CD8-positive, alpha-beta memory T cell (primary cell): ENCODE measurements at places on chromosomes 5 and 9.

- peak; percentile 44 for DNase-seq
- H3K27me3 ChIP-seq: no peaks in the 10 kb centered on the region
- no peaks in the 10 kb centered on the region for H3K36me3 ChIP-seq
- no peak overlapping the region for H3K4me3 ChIP-seq
Observed at GRCh38 chr9:135864447-135865049, 42.8 kb downstream of the CAMSAP1 start.

DNA sequence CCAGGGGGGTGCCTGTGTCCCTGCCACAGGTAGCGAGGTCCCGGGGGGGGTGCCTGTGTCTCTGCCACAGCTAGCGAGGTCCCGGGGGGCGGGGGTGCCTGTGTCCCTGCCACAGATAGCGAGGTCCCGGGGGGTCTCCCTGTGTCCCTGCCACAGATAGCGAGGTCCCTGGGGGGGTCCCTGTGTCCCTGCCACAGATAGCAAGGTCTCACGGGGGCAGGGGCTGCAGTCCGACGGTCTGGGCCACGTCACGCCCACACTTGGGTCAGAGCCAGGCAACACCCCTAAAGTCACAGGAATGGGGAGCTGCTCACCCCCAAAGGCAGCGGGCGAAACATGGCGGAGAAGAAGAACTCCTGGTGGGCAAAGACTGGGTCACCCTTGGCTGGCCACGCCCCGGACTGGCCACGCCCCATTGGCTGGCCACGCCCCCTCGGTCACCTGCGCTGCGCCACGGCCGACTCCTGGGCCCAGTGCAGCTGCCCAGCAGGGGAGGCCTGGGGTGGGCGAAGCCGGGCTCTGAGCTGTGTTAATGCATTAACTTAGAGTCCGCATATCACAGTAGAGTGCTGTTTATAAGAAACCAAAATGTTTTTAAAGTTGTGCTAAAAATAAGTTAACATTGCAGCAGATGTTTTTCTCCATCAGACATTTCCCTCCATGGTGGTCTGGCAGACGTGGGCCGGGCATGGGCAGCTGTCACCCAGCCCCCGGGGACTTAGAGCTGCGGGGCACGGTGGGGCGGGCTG is 7.0 kb downstream of the NOXA1 start:
- H3K27me3 ChIP-seq: no peaks in the 10 kb centered on the region
- DNase-seq: no peak
- H3K4me3 ChIP-seq: no peak overlapping the region
- peak overlapping the region; percentile 54 for H3K27ac ChIP-seq
- H3K4me1 ChIP-seq: no peaks in the 10 kb centered on the region

DNA sequence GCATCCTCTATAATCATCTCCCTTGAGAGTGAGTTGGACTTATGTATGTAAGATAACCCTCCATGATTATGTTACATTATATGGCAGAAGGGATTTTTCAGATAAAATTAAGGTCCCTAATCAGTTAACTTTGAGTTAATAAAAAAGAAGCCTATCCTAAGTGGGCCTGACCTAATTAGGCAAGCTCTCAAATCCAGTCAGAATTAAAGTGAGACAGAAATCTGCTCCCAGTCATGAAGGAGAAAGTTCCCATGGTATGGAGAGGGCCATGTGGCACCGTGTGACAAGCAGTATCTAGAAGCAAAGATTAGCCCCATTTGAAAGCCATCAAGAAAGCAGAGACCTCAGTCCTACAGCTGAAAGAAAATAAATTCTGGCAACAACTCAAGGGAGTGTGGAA is 202.4 kb downstream of the PRELID2 start:
- no peaks in the 10 kb centered on the region for H3K4me1 ChIP-seq
- H3K4me3 ChIP-seq: no peak overlapping the region
- H3K27me3 ChIP-seq: no peaks in the 10 kb centered on the region

- no peak for DNase-seq
- peaks cover 28% of the 10 kb centered on the region for H3K4me1 ChIP-seq
- H3K27me3 ChIP-seq: no peaks in the 10 kb centered on the region
Observed at GRCh38 chr5:77156379-77156778, 54.1 kb upstream of the PDE8B start.

GRCh38 chr9:92094655-92095054 is 20.6 kb downstream of the SPTLC1 start:
- DNase-seq: no peak
- no peak overlapping the region for H3K4me3 ChIP-seq
- peaks cover 4% of the 10 kb centered on the region for H3K36me3 ChIP-seq

DNA sequence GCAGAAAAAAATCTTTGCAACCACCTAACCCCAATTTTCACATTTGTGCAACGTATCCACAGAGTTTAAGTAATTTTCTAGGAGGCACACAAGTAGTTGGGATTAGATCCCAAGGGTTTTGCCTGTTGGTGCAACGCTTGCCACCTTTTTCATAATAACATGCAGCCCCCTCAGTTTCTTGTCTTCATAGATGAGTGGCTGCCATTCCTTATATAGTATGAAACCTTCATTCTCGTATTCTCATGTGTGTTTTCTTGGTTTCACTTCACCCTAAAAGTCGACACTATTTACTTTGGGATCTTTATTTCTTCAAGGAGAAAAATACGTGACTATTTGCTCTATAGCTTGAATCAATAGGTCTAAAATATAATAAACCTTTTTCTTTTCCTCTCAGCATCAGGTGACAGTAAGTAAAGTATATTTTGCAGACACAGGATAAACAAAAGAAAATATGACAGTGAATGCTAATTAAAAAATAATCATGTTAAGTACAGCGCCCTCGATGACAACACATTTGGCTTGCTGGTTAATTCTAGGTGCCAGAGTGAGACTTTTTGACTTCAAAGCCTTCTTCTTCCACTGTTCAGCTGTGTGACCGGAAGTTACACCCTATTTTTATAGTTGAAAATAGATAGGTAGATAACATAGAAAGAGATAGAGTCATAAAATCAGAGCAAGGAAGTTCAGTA is 342.8 kb upstream of the CCNG1 start:
- H3K36me3 ChIP-seq: no peaks in the 10 kb centered on the region
- H3K4me1 ChIP-seq: no peaks in the 10 kb centered on the region
- no peak for DNase-seq
- no peak overlapping the region for H3K27ac ChIP-seq

DNA sequence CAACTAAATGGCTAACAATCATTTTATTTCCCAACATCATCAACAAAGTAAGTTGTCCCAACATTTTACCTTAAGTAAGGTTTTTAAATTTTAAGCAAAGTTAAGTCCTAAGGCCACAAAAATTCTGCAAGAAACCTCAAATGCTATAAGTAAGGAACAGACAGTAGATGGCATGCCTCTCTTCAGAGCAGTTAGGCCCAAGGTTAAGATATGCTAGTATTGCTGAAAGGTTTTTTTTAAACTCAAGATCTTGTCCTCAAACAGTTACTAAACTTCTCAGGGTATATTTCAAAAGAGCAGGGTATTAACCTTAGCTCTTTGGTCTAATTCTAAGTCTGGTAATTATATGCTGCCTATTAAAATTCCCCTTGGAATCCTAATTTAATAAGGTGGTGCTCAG is 35.1 kb downstream of the PJA2 start:
- no peak overlapping the region for H3K27ac ChIP-seq
- H3K36me3 ChIP-seq: peaks cover 11% of the 10 kb centered on the region
- H3K27me3 ChIP-seq: no peaks in the 10 kb centered on the region

DNA sequence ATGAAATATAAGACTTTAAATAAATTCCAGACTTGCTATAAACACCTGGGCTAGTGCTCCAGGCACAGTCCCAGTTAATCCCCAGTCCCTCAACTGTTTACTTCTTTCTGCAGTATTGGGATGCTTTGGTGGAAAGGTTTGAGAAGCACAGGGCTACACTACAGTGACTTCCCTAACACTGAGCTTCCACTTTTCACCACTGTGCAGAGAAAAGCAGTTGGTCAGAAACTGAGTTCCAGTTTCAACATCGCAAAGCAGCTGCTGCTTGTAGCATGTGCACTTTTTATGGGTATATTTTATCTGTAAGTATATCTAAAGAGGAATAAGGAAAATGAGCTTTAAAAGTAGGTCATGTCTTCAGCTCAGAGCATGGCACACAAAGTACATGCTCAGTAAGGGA is 339.7 kb downstream of the NTRK2 start:
- no peak overlapping the region for H3K4me3 ChIP-seq
- no peaks in the 10 kb centered on the region for H3K36me3 ChIP-seq
- no peaks in the 10 kb centered on the region for H3K4me1 ChIP-seq
- H3K27ac ChIP-seq: no peak overlapping the region
- H3K27me3 ChIP-seq: no peaks in the 10 kb centered on the region

- DNase-seq: no peak
- no peaks in the 10 kb centered on the region for H3K36me3 ChIP-seq
- H3K4me1 ChIP-seq: no peaks in the 10 kb centered on the region
Observed at GRCh38 chr5:125257057-125257972, 510.9 kb upstream of the ZNF608 start.

DNA sequence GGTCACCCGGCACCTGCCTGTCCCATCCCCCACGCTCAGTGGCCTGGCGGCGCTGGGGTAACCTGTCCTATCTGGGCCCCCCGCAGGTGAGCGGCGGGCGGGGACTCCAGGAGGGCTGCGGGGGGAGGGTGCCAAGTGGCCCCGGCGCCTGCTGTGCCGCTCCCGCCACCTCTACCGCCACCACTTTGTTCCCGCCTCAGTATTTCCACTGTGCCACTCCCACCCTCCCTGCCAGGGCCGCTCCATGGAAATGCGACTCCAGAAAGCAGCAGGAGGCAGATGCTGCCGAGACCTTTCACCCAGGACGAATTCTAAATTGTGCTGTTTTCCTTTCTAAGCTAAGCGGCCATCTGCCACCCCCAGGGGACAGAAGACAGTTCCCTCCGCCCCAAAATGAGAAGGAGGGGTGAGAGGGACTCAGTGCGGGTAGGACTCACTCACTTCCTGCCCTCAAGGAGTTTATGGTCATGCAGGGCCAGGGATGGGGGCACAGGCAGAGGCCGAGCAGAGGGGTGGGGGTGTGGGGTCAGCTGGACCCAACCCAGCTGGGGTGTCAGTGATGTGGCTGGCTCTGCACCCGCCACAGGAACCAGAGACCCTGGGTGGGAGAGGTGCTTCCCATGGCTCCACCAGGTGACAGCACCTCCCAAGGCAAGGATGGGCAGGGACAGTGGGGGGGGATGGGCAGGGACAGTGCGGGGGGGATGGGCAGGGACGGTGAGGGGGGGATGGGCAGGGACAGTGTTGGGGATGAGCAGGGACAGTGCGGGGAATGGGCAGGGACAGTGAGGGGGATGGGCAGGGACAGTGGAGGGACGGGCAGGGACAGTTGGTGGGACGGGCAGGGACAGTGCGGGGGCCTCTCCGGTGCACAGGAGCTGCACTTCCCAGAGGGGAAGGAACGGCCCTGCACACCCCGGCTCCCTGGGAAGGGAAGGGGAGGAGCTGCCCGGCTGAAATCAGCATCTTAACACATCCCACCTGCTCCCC is 17.8 kb downstream of the NOTCH1 start:
- no peak overlapping the region for H3K27ac ChIP-seq
- no peak for DNase-seq
- no peaks in the 10 kb centered on the region for H3K27me3 ChIP-seq

DNA sequence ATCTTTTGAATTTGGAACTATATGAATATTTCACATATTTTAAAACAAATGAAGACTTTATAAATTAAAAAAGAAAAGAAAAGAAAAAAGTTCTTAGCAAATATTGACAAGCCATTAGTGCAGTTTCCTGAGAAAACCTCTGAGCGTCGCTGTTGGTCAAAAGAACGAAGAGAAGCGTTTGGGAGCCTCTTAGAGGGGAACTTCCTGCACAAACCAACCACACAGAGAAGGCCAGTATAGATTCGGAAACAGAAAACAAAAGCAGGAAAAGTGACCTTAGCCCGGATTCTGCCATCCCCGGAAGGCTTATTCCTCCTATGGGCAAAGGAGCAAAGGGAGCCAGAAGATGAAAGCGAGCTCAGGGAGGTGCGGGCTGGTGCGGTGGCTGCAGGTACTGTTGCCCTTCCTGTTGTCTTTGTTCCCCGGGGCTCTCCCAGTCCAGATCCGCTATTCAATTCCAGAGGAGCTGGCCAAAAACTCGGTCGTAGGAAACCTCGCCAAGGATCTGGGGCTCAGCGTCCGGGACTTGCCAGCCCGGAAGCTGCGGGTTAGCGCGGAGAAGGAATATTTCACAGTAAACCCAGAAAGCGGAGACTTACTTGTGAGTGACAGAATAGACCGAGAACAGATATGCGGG is at the start of gene PCDHGB2:
TSS of gene PCDHGB2 (plus strand) at position 205 of the 637 bp plus-strand sequence. CDS start at position 347, 142 bp downstream.
- no peak within 1 kb of the TSS for H3K27ac ChIP-seq
- peak; percentile 22 for DNase-seq
- H3K4me3 ChIP-seq: peak within 1 kb of the TSS; percentile 37
- no peaks in the 10 kb centered on the region for H3K36me3 ChIP-seq
- H3K27me3 ChIP-seq: peaks cover 18% of the 10 kb centered on the region

DNA sequence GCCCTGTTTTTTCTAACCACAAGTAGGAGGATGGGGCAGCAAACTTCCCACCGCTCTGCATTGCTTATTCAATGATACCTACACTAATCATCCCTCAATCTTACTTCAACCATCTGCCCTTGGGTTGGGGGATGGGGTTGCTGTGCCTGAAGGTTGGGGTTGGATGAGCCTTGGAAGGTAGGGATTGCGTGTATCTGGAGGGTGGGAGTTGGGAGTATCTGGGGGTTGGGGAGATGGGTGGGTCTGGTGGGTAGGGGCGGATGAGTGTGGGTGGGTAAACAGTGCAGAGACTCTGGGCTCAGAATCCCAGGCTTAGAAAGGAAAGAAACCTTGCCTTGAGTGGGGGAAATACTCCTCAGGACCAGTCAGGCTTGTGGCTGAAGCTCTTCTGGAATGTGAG is 467.4 kb downstream of the DIRAS2 start:
- H3K36me3 ChIP-seq: no peaks in the 10 kb centered on the region
- H3K27ac ChIP-seq: no peak overlapping the region
